GM23248 (cell line): ENCODE measurements at places on chromosomes 7 and 10.
A peak's percentile ranks its signal among the peaks of the same experiment; 100 is the strongest.

DNA sequence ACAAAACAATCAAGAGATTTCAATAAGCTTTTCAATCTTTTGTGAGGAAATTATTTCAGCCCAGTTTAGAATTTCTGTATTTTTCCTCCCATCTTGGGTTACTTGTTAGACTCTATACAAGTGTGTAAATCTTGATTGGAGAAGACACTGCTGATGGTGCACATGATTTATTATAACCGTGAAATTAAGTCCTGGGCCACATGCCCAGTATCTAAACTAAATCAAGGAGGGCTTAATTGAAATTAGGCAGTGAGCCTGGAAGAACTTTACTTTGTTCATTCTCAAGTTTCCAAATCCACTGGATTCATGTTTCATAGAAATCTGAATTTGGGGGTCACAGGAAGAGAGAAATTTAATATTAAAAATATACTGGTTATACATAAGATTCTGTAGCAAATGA is 44.5 kb downstream of the CSTF2T start:
- no peak for DNase-seq

DNA sequence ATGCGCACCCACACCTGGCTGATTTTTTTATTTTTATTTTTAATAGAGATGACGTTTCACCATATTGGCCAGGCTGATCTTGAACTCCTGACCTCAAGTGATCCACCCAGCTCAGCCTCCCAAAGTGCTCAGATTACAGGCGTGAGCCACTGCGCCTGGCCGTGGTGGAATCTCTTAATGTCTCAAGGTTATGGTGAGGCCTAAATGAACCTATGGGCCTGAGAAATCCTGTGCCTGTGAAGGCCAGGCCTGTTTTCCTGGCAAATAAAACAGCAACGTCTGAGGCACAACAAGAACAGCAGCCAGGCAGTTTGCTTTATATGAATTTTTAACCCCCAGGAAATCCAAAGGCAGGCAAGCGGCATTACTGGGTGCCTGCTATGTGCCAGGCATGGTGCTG is 297.5 kb upstream of the ZMIZ1 start:
- DNase-seq = no peak

- no peak for DNase-seq
These were observed 83.0 kb upstream of the CXCL12 start for GRCh38 chr10:44467900-44468299.

DNA sequence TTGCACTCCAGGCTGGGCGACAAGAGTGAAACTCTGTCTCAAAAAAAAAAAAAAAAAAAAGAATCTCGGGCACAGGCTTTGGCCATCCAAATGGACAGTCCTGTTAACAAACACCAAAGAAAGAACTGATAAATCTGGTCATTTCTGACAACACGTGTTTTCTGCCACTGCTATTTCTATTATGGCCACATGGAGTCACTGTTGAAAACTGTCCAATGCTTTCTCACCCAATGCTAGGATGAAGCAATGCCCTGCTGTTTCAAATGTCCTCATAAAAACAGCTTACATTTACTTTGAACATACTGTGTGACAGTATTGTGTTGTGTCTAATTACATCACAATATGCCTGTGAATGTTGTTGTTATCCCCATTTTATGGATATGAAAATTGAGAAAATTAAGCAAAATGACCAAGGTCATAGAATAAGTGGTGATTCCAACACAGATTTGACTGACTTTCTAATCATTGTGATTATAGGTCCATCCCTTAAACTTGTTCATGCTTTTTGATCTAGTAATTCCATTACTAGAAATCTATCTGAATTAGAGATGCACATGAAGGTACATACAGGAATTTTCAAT is 19.9 kb upstream of the MAP3K8 start:
- peak; percentile 83 for DNase-seq

- peak; percentile 55 for DNase-seq
These were observed 25.6 kb downstream of the VSTM4 start for GRCh38 chr10:49089557-49090188.

GRCh38 chr7:80307227-80307856 is 172.7 kb downstream of the GNAI1 start:
- peak; percentile 84 for DNase-seq

- no peak for DNase-seq
These were observed 157.9 kb upstream of the GRM3 start for GRCh38 chr7:86485827-86486226.

DNA sequence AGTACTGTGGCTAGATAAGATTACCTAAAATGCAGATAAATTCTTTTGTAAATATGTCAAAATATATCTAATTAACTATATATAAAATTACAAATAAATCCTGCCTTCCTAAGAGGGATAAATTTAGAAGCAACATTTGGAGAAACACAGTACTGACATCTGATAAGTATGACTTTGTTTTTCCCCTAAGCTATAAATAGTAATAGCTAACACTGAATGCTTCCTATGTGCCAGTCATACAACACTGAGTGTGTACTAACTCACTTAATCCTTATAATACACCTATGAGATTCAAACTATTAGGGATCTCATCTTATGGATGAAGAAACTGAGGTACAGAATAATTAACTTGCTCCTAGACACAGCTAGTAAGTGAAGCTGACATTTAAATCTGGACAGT is 733.4 kb downstream of the MAGI2 start:
- DNase-seq = no peak

DNA sequence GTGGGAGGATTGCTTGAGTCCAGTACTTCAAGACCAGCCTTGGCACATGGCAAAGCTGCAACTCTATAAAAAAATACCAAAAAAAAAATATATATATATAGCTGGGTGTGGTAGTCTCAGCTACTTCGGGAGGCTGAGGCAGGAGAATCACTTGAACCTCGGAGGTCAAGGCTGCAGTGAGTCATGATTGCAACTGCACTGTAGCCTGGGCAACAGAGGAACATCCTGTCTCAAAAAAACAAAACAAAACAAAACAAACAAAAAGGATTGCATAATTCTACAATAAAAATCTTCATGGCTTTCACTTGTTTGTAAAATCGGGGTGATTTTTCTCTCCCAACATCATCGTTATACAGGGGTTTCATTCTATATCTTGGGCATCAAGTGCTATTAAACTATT is 35.1 kb downstream of the GUSB start:
- peak; percentile 59 for DNase-seq

DNA sequence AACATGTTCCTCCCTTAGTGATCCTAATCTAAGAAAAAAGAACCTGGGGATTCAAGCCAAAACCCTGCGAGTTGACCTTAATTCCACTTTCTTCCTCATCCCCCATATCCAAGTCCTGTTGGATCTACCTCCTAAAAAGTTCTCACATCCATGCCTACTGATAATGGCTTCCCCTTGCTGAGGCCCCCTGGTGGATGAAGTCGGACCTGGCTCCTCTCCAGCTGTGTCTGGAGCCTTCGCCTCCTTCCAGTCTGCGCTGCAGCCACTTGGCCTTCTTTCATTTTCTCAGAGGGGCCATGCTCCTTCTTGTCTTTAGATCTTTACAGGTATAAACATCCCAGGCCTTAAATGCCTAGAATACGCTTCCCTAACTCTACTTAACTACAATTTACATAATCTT is 8.1 kb downstream of the PDE1C start:
- DNase-seq = peak; percentile 53

- DNase-seq = peak; percentile 74
These were observed 23.2 kb upstream of the ZNF32 start for GRCh38 chr10:43671659-43672531.

- peak; percentile 67 for DNase-seq
These were observed 31.9 kb downstream of the RSBN1L start for GRCh38 chr7:77727936-77728701.

- no peak for DNase-seq
These were observed 98.0 kb upstream of the MBL2 start for GRCh38 chr10:52870562-52870961.

- no peak for DNase-seq
These were observed 13.7 kb downstream of the NEUROG3 start for GRCh38 chr10:69559525-69559924.

GRCh38 chr10:5462841-5463293 is 36.5 kb downstream of the CALML5 start:
- DNase-seq = no peak

- DNase-seq = peak; percentile 94
These were observed 175.1 kb downstream of the NEURL1 start for GRCh38 chr10:103668351-103669242.

- DNase-seq = no peak
These were observed 7.9 kb upstream of the ARPC1B start for GRCh38 chr7:99366646-99367045.

- DNase-seq = no peak
These were observed 54.3 kb downstream of the ASB13 start for GRCh38 chr10:5611899-5612680.

- DNase-seq = peak; percentile 79
These were observed 759 bp downstream of the FGFBP3 start for GRCh38 chr10:91908337-91909116.

GRCh38 chr10:6400331-6400730 is 179.7 kb downstream of the PRKCQ start:
- DNase-seq = no peak
